Muscle of arm (tissue), 14 donors: ENCODE measurements at places on chromosomes 1 and 21.

- no peak for DNase-seq
These were observed 1.5 kb downstream of the CEPT1 start for GRCh38 chr1:111141245-111142220.

DNA sequence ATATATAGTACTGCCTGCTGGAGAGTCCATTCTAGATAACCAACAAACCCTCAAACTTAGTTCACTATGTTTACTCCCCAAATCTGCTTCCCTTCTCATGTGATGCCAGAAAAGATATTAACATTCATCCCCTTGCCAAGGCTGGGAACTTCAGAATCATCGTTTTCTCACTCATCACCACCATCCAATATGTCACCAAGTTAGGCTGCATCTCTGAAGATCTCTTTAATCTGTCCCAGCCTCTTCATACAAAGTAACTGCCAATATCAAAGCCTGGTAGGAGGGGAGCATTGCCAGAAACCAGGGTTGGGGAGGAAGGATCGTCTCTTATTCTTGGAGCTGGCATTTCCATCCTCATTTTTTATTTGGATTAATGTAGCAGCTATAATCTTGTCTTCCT lies 71.6 kb downstream of the XCL2 start:
- no peak for DNase-seq

DNA sequence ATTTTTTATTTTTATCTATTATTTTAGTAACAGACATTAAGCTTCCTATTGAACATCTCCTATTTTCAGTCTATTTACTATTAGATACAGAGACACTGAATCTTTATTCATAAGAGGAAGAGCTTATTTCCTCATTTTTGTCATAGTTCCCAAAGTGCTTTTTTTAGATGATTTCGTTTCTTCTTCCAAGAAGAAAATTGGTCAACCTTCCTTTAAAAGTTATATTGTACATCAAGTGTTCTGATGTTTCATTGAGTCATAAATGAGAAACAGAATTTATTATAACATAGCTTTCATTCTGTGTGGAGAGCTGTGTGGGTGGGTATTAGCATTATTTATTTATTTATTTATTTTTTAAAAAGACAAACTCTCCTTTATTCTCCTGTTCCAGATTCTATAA lies 50.6 kb upstream of the BACH1 start:
- DNase-seq: no peak

DNA sequence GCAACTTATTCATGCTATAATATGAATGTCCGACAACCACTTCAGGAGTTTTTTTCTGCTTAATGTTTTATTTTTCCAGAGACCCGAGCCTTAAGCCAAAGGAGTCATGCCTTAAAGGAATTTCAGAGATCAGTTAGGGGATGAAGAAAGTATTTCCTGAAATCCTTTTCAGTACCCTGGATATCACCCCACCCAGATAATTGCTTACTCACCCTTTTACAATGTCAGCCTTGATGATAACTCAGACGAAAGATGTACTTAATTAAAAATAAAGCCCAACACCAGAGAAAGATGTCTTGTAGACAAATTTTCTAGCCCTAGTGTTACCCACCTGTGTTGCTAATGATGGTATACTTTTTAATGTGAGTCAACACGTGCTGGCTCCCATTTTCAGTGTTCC lies 124.1 kb downstream of the XCL2 start:
- no peak for DNase-seq

DNA sequence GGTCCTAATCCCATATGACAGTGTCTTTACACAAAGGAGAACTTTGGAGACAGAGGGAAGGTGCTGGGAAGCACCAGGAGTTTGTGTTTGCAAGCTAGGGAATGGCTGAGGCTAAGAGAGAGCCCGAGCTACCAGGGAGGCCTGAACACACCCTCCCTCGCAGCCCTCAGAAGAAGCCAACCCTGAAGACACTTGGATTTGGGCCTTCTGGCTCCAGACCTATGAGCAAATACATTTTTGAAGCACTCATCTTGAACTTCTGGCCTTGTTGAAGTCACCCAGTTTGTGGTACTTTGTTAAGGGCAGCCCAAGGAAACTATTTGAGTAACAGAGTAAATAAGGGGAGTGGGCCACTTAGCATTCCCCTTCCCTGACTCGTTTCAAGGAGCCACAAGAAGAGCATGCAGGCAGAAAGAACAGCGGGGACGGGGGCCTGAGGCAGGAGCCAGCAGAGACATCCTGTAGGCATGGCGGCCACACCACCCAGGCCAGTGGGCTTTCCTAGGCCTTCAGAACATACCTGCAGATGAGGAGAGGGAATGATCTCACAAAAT lies 13.2 kb upstream of the QSOX1 start:
- no peak for DNase-seq

- DNase-seq: no peak
These were observed 731.2 kb downstream of the USP25 start for GRCh38 chr21:16460936-16461335.

DNA sequence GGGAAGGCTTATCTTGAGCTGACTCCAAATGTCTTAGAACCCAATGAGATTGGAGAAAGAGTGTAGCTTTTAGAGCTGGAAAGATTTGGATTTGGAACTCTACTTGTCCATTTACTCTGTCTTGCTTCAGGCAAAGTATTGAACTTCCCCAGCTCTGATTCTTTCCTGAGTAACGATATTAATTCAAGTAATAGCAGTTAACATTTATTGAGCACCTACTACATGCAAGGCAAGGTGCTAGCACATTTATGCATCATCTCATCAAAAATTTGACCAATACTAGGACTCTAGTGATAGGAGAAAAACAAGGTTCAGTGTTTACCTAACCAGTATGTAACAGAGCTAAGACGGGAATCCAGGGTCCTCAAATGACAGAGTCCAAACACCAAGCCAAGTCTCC lies 2.5 kb upstream of the LRRN2 start:
- no peak for DNase-seq

DNA sequence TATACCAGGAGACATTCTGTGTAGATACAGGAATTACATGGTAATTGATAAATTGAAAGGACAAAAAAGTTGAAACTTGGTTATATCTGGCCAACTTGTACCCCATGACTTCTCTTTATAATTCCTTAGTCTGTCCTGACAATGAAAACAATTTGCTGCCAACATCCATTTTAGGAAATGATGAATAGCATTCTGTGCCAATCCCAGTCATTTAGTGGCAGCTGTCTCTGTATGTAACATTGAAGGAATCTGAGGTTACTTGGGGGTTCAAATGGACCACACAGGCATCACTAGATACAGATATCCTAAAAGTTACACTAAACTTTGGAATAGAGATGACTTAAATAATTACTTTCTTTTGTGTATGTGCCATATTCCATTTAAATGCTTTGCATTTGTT lies 38.2 kb downstream of the DHX9 start:
- DNase-seq: no peak

DNA sequence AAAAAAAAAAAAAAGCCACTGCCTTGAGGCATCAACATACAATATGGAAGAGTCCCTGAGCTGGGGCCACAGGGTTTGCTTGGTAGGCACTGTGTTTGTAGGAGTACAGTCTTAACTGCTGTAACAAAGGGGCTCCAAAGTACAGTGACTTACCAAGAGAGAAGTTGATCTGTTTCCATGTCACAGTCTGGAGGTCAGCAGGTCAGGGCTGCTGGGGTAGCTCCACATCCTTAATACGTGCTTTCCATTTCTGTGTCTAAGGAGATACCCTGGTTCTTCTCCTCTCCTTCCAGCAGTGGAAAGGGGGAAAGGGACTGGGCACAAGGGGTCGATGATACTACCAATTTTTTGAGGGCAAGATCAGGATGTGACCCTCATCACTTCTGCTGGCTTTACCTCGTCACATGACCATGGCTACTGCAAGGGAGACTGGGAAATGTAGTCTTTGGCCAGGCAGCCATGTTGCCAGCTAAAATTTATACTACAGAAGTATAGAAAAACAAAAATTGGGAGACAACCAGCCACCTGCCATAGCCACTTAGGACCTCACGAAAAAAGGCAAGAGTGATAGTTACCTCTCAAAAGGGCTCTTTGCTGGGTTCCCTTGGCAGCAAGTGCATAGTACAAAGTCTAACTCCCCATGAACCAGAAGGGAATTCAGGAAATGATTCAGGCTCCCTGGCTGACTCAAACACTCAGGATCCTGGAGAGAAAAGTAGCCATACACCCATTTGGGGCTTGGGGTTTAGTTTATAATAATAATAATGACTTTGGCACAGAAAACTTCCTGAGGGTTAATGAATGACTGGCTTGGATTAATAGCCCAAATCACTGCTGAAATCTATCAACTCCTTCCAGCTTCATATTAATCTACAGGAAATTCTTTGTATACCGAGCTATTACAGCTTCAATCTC lies 52.7 kb upstream of the ATP5PO start:
- DNase-seq: no peak

GRCh38 chr1:152107031-152107983 lies 7.9 kb downstream of the TCHH start:
- DNase-seq: no peak

- DNase-seq: peak; percentile 88
These were observed at the start of gene NEK7 for GRCh38 chr1:198156745-198157240. Gene NEK7 (plus strand): TSS chr1:198156998. CDS start chr1:198232581, 75,583 bp downstream.

GRCh38 chr1:20678599-20678998 lies 17.4 kb upstream of the DDOST start:
- DNase-seq: no peak

GRCh38 chr21:43005635-43006034 lies 31.3 kb downstream of the PKNOX1 start:
- no peak for DNase-seq

DNA sequence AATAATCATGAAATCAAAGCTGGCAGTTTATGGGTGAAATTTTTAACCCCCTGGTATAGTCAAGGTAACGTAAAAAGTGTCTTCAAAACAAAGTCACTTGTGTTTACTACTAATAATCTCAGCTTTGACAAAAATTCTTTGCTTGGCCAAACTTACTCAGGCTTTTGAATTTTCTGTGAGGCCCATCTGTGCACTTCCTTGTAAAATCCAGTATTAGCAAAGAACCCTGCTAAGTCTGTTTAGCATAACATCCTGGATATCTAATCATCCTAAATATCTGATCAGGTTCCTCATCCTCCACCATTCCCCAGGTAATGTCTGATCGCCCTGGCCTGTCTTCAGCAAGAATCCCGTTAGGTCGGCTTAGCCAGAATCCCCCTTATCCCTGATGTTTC lies 3.0 kb downstream of the LYST start:
- no peak for DNase-seq

- no peak for DNase-seq
These were observed 94.5 kb downstream of the FNBP1L start for GRCh38 chr1:93542398-93542797.

GRCh38 chr1:118381197-118381869 lies 196.3 kb upstream of the SPAG17 start:
- DNase-seq: no peak

DNA sequence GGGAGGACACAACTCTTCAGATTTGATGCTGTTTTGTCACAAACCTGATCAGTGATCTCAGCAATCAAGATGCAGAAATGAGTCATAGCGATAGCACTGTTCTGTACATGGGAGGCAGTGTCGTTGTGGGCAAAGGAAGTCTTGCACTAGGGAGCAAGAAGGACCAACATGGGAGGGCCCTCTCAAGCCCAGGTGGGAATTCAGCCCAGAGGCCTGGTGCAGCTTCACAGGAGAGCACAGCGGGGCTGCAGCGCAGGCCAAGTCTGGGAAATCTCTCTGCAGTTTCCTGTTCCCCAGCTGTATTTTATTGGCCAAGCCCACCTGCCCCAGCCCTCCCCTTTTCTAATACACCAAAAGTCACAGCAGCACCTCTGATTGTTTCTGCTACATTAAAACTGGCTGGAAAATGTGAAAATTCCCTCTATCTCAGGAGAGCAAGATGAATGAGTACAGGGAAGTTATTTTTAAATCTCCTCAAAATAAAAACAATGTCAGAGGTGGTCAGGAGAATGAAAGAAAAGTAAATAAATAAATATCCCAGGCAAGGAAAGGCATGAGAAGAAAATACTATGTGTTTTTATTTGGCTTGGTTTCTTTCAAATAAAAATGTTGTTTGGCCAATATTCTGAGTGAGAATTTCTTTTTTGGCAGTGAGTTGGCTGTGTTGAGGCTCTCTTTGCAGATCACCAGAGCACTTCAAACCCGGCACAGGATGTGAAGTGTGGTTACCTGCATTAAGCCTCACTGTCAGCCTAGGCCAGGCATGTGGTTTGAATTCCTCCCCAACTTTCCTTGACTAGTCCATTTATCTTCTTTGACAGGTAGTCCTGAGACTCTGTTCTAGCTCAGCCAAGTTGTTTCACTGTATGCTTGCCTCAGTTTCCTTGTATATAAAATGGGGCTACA lies 422.1 kb downstream of the PLPP3 start:
- no peak for DNase-seq

DNA sequence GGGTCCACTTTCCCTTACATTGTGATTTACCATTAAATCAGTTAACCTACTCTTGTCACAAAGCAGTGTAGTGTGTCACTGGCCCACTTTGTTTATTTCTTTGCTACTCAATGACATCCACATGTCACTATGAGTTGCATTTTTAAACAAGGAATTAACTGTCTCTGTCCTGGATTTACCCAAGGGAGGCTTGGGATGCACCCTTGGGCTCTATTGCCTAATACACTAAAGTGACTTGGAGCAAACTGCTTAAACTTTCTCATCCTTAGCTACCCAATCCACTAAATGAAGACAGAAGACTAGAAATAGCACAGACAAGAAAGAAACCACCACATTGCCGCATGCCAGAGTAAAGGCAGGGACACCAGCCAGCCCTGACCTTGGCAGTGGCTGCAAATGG lies 136.2 kb upstream of the TIAM1 start:
- no peak for DNase-seq

DNA sequence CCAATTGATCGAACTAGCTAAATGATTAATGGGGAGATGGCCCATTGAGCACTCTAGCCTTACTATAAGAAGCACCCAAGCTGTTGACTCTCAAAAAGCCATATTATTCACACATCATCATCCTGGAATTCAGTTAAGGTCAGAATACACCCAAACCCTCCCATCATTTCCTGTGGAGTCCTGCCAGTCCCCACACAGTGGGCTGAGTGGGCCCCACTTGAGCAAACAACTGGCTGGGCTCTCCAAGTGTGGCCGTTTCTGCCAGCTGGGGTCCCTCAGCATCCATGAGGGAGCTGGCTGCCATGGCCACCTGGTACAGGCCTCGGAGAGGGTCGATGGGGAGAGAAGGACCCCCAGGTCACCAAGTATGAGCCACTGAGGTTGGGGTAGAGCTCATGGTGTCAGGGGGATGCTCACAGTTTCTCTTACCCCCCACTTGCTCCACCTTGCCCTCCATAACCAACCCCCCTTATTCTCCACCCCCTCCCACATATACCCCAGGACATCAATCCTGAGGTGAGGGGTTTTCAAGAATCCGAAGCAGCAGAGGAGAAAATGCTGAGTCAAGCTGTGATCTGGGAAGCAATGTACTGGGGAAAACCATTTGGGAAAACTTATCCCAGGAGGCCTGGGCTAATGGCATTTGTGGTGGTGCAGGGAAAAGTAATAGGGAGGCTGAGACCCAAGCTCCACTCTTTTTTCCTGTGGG lies 60.3 kb downstream of the UBE2T start:
- no peak for DNase-seq

- DNase-seq: no peak
These were observed at the start of gene FAM167B for GRCh38 chr1:32246888-32247273. Gene FAM167B (plus strand): TSS chr1:32247222. CDS start chr1:32247422, 200 bp downstream.

DNA sequence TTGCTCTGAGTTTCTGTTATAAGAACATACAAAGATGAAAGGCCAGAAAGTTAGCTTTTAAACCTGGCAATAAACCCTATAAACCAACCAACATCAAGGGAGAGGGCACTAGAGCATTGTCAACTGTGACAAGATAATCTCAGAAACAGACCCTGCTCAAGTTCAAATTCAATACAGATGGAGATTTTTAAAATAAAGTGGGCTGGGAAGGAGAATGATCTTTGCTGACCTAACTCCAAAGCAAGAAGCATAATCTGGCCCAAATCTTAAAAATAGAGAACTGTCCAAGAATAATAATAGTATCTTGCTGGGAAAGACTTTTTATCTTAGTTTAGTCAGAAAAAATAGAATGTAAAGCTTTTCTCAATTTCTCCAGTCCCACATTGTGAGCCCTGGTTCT lies 485.5 kb downstream of the DISC1 start:
- no peak for DNase-seq
